Adipocyte (in vitro differentiated cells): ENCODE measurements at places on chromosomes 5 and 9.

DNA sequence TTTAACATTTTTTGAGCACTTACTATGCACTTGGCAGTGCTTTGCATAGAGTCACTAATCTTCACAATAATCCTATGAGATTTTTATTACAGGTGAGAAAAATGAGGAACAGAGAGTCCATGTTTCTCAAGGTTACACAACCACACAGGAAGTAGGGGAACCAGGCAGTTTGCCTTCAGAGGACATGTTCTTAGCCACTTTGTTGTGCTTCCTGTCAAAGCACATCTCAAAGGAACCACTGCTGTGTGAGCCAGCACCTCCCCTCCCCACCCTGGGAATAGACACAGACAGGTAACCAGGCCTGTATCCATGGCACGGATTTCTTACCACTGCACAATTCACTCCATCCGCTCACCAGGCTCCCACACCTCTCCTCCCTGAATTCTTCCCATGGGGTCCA lies 6.3 kb upstream of the DNAJB5 start:
- no peak for DNase-seq

DNA sequence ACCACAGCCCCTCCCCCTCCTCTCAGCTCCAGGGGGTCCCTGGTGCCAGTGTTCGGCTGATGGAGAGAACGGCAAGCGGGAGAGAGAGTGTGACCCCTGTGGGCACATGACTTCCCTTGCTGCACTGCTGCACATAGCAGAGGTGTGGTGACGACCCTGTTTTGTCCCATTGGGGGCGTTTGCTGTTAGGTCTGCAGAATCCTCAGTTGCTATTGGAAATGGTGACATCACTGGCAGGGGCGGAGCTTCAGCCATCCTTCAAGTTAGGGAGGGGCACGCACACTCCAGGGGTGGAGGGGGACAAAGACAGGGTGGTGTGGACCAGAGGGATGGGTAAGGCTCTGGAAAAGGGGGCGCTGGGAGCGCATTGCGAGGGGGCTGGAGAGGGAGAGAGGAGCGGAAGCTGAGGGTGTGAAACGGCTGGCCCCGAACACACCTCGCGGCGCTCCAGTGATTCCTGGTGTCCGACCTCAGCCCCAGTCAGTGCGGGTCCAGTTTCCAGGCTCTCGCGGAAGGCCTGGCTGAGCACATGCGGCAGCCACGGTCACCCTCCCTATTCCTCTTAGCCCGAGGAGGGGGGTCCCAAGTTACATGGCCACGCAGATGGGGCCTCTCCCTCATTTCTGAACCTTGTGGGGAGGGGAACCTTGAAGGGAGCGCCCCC lies 764 bp upstream of the GRIN1 start:
- no peak for DNase-seq

GRCh38 chr9:121811140-121811539 lies 159.7 kb downstream of the DAB2IP start:
- no peak for DNase-seq

DNA sequence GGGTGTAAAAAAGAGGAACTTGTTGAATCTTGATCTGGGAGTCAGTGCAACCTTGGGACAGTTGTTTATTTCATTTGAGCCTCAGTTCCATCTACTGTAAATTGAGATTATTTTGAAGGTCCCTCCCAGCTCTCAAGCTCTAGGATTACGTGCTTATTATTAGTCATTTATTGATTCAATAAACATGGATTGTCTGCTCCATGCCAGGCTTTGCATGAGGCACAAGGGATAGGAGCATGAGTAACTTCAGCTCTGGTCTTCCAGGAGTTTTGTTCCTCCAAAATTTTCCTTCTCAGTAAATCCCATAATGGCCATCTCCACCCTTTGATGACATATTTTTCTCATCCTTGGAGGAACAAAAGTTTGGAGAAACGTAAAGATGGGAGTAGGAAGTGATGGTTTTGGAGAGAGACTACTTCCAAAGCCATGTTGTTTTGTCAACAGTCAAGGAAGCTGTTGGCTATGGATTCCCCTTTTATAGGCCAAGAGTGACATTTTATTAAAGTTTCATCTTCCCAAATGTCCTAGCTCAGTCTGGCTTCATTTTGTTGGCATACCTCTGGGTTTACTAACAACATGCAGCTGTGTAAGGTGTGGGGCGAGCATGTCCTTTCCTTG lies 244.6 kb downstream of the DMRT2 start:
- DNase-seq, result no peak

GRCh38 chr9:83342006-83342405 lies 196.2 kb downstream of the FRMD3 start:
- no peak for DNase-seq

DNA sequence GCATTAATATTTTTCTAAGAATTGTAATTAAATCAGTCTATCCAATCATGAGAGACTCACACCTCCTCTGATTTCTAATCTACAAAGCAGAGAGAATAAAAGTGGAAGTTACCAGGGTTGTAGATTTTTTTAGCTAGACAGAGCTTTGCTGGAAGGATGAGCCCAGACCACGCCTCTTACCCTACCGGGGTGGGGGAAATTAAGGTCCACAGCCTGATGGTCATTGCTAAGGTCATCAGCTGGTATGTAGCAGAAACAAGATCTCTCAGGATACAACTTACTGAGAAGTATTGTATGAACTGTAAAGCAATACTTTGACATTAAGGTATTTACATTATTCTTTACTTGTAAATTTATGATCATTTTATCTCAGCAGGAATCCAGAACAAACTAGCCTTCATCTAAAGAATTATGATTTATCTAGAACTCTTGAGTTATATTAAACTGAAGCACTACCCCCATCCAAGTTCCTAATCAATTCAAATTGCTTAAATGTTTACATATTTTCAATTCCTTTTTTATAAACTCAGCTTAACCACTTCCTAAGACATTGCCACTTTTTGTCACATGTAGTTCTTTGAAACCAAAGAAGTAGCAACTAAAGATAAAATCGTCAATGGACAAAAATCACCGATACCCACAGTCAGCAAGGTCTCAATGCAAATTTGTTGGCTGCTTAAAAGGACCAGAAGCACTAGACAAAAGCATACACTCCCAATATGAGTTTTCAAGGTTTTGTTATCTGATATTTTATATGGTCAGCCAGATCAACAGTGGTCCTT lies 225.8 kb upstream of the DAPK1 start:
- no peak for DNase-seq

DNA sequence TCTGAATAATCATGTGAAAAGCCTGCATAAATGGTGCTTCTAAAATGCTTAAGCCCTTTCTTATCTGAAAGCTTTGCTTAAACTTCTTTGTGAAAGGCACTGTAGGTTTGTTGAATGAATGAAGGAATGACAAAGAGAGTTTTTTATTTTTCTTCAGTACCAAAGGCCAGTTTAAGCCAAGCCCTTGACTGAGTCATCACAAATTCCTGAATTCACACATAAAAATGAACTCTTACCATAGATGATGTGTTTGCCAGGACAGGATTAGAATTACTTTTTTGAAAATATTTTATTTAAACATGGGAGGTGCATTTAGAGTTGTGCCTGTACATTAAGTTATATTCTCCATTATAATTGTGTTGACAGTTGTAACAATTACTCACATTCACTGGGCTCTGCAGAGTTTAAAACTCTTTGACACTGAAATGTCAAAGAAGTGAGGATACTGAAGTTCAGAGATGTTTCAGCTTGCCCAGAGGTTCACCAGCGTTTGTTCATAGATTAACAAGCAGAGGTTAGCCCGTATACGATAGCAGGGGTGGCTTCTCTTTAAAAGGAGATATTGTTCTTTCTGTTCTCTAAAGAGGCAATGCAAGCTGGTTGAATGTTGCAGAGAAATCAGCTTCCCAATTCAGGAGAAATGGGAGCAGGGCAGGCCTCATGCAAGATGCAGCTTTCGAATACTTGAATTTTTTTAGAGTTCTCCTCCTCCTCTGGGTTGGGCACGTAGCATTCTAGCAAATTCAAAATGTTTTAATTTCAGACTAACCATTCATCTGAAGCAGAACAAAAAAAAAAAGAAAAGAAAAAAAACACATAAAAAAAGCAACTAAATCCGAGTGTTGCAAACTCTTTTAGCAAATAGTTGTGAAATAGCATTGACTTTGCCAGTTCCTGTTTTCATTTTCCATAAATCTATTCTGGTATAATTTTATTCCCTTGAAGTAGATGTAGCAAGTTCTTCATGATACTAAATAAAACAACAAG lies 358.7 kb upstream of the KLF4 start:
- peak; percentile 79 for DNase-seq

GRCh38 chr5:1204693-1205242 lies 3.4 kb downstream of the SLC6A19 start:
- peak; percentile 22 for DNase-seq

DNA sequence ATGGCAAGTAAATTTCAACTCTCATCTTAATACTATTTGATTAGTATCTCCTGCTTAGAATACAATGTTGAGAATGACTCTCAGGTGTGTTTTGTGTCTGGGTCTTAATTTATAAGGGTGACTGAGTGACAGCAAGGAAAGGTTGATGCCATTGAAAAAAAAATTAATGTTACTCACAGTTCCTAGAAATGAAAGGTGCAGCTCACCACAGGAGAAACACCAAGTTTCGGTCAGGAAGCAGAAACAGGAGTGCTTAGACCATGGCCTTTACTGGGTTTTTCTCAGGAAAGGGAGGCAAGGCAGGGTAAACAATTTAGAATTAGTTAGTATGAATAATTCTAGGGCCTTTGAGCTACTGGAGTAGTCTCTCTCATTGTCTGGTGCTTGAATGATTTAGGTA lies 159.2 kb upstream of the C9orf72 start:
- no peak for DNase-seq

DNA sequence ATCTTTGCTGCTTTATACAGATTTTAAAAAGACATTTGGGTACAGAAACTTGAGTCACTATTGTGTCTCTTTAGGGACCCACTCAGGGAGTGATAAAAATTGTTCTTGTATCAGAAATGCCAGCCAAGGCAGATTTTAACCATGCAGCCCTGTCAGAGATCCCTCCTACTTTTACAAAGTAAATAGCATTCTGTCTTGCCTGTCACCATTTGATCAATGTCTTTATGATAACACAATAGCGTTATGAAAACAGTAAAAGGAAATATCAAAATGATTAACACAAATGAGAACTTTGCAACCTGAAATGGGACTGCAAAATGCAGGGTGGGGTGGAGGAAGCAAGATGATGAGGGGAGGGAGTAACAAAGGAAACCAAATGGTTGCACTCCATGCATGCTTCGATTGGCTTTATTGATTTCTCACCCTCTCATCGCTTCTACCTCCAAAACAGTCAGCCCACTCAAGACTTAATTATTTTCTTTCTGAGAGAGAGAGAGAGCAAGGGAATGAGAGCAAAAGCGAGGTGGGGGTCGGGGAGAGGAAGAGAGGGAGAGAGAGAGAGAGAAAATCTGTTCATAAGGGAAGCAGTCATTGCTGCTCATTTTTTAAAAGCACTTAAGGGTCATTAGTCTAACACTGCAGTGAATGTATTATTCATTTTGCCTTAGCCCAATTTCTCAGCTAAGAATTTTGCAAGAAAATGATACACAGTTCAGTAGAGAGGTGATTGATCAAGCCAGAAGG lies 576.5 kb downstream of the CSNK1G3 start:
- no peak for DNase-seq

DNA sequence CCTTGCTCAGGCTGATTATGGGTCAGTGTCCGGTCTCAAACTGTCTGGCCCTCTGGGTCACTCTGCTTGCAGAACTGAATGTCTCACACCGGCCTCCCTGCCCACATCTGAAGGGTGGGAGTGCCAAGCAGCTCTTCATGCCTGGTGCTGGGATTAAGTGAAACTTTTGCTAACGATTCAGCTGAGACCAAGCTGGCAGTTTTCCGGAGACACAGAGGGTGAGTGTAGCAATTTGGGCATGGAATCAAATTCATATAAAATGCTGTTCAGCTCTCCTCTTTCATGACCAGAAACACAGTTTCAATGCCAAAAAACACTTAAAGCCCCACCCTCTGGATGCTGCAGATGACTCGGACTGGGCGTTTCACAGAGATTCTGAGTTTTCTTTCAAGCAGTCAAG lies 207.5 kb downstream of the NXNL2 start:
- peak; percentile 96 for DNase-seq

DNA sequence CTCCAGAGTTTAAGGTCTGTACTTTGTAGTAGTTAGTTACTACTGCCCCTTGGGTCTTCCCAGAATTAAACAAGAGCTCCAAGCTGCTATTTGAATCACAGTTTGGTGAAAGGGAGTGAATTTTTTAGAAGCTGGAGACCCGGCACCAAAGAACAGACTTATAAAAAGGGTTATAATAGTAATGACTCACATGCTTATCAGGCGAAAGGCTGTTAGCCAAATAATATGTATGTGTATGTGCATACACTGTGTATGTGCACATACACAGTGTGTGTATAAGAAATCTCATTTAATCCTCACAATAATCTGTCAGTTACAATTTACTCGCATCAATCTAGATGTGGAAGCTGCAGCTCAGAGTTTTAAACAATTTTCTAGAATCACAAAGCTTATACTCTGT lies 59.5 kb upstream of the ITGA1 start:
- DNase-seq, result no peak

DNA sequence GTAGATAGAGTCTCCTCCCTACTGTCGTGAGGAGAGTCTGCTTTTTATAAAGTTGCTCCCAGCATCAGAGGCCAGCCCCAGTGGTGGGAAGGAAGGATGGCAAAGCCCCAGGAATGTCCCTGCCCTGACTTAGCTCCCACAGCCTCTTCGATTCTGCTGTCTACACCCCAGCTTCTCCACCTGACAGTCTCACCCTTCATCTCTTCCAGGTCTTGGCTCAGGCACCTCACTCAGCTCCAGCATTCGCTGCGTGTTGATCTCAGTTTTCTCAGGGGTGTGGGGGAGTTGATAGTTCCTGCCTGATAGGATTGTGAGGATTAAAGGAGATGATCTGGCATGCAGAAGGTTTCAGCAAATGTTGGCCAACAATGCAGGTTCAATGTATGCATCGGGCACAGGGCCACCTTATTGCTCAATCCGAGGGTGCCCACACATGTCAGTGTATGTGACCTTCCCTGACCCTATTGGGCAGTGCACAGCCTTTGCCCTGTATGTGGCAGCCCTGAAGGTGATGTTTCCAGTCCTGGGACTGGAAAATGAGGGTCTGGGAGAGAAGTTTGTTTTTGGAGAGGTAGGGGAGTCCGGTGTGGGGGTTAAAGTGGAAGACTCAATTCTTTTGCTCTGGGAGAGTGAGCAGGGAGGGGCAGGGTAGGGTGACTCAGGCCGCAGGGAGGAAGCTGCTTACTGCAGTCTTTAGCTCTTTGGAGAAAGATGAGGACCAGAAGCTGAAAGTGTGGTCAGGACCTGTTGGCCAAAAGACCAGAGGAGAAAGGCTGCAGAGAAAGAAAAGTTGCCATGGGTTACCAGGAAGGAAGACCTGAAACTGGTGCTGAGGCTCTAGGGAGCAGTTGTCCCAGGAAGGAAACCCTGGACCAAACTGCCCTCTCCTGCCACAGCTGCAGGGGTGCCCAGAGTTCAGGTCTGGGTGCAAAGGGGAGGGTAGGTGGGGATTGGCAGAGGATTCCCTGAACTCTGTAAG lies 153.2 kb downstream of the MACROH2A1 start:
- peak; percentile 68 for DNase-seq
